Left renal cortex interstitium (tissue), 4 donors: ENCODE measurements at places on chromosomes 6 and 20.

GRCh38 chr6:43781941-43782704, 12.1 kb downstream of the VEGFA start:
- no peak for DNase-seq

GRCh38 chr6:41942067-41942851, 651 bp upstream of the CCND3 start:
- no peak for DNase-seq

- DNase-seq, result no peak
These were observed 105.0 kb downstream of the VEGFA start for GRCh38 chr6:43874814-43875590.

DNA sequence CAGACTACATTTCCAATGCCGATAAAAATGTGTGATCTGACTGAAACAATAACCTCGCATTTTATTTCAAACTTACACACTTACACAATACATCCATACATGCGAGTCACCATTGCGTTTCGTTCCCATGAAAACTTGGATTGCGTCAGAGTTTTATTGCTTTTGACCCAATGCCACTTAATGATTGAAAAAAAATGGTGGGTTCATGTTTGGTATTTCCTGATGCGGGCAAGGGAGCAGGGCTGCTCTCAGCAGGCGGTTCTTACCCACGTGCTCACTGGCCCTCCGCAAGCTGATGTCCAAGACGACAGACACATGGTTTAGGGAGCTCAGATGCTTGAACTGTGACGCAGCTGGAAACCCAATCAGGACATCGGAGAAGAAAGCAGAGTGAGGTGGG, 281.0 kb upstream of the SULF2 start:
- DNase-seq, result no peak

GRCh38 chr20:23115822-23116221, 29.7 kb upstream of the CD93 start:
- DNase-seq, result no peak

DNA sequence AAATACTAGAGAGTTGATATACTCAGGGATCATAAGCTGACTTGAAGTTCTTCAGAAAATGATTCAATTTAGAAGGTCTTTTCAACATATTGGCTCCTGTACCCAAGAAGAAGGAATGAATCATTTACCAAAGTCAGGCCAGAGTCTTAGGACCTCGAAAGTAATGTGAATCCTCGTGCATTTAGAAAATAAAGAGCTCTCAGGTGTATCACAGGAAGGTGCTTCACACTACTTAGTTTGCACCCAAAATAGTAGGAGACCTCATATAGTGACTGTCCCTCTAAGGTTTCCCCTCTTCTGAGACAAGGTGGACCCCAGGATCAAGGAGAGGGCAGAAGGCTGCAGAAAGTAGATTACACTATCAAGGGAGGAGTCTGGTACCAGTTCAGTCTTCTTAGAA, 71.8 kb downstream of the F13A1 start:
- DNase-seq, result no peak
